Omental fat pad (tissue), 4 donors: ENCODE measurements at places on chromosomes 6 and 20. TPM values are rescaled to one million over a fixed set of nuclear protein-coding genes. Genes with fewer than 3 reads are reported as not detected.

- no peak for DNase-seq
Measured at GRCh38 chr6:153015094-153015640, 12.7 kb upstream of the MTRF1L start.

- DNase-seq: no peak
Measured at GRCh38 chr6:14075095-14075503, 42.5 kb upstream of the CD83 start.

DNA sequence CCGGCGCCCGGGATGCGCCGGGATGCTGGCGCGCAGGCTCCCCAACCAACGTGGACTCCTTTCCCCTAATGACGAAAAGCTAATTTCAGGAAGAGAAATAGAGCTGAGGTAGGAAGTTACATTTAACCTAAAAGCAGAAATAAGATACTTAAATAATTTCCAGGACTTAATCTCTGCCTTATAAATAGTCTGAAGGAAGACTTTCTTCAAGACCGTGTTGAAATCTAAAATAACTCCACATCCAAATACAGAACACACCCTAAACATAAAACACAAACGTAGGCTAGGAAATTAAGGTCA, 1.3 kb downstream of the ASF1A start:
- DNase-seq: no peak

GRCh38 chr6:13611715-13612114, 3.4 kb upstream of the NOL7 start:
- no peak for DNase-seq

GRCh38 chr20:59948828-59949720, 8.9 kb downstream of the FAM217B start:
- no peak for DNase-seq

Gene BPIFB1
- total RNA-seq: not detected

DNA sequence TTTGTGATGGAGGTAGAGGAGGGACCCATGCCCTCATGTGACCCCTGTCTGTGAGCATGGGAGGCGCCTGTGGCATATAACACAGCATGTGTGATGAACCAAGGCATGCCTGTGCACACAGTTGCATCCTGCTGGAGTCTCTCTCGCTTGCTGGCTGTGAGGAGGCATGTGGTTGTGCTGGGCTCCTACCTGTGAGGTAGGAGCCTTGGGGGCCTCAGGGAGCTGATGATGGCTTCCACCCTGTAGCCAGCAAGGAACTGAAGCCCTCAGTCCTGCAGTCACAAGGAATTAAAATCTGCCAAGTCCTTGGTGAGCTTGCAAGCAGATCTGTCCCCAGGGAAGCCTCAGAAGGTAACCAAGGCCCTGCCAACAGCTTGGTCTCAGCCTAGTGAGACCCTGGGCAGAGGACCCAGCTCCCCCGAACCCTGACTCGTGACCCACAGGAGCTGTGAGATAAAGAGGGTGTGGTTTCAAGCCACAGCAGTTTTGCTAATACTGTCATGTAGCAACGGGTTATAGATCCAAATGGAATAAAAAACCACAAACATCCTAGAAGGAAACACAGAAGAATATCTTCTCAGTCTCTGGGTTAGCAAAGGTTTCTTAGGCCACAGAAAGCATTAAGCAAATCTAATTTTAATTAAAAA, 145.7 kb downstream of the WDR27 start:
- DNase-seq: no peak

Gene SLC17A9
- total RNA-seq: 10.7 TPM
